ENCODE measurements at places on chromosomes 2 and 18.

GRCh38 chr2:12556762-12557161, 160.0 kb upstream of the TRIB2 start:
- no peak for DNase-seq

DNA sequence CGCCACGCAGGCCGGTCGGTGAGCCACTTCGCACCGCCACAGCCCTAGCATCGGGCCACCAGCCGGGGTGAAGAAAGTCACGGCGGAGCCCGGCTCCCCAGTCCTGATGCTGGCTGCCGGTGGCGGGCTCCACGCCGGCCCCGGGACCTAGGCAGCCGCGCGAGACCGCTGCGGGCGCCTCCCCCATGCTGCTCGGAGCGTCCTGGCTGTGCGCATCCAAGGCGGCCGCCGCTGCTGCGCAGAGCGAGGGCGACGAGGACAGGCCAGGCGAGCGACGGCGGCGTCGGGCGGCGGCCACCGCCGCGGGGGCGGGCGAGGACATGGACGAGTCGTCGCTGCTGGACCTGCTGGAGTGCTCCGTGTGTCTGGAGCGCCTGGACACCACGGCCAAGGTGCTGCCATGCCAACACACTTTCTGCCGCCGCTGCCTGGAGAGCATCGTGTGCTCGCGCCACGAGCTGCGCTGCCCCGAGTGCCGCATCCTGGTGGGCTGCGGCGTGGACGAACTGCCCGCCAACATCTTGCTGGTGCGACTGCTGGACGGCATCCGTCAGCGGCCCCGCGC, 433 bp downstream of the SH3RF3 start:
- no peak for DNase-seq

DNA sequence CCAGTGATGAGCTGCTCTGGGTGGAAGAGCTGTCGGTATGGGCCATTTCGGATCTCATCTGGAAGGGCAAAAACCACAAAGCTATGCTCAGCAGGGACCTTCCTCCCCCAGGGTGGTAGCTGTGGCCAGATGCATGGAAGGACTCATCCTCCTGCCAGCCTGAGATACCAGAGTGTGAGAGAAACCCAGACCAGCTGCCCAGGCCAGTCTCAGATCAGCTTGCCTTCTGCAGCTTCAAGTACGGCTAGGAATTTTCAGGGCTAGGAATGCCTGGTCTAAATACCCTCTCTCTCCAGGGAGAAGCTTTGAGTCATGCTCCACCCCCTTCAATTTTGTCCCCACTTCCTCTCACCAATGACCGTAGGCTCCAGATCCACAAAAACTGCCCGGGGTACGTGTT, 1.4 kb upstream of the TUBA4B start:
- DNase-seq, result no peak

GRCh38 chr2:75589391-75590105, 28.8 kb upstream of the EVA1A start:
- no peak for DNase-seq

DNA sequence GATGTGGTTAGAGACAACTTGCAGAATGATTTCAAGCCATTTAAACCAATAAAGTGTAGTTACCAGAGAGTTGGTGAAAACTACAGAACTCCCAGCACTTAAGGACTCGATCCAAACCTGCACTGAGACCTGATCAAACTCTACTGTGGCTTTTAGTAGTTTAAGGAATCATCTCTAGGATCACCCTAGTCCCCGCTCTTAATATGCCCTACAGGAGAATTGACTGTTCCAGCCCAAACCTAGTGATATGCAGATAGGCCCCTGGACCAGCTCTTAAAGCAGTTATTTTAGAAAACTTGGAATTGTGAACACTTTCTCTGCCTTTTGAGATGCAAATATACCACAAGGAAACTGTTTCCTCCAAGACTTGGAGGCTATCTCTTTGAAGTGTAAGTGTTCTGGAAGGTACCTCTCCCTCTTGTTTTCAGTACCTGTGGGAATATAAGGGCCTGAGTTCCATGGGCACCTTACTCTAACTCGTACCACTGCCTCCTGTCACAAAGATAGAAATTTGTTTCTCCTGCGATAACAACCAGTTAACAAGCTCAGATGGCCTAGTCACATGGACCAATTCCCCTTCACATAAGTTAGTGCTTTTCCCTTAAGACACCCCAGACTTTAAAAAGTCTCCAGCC, 1367.2 kb upstream of the SLC39A10 start:
- no peak for DNase-seq

GRCh38 chr18:47730795-47731194, 199.7 kb downstream of the SMAD2 start:
- DNase-seq, result no peak

DNA sequence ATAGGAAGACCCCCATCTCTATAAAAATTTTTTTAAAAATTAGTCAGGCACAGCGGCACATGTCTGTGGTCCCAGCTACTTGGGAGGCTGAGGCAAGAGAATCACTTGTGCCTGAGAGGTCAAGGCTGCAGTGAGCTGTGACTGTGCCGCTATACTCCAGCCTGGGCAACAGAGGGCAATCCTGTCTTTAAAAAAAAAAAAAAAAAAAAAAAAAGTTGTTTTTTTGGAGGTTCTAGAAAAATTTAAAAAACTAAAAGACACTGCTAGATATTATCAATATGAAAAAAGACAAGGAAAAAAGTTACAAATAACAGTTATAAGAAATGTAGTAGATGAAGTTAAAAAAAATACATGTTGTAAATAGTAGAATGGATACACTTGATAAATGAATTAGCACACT, 56.1 kb upstream of the C2orf15 start:
- peak; percentile 59 for DNase-seq

Data from erythroblast (primary cell).